Stimulated activated CD8-positive, alpha-beta memory T cell treated with anti-CD3 and anti-CD28 coated beads, Interleukin-4, amount 100 ng/mL, for 4 hours (primary cell): ENCODE measurements at places on chromosomes 12 and 14.

GRCh38 chr12:110286623-110287022, 5.6 kb downstream of the ATP2A2 start:
- no peak for DNase-seq

DNA sequence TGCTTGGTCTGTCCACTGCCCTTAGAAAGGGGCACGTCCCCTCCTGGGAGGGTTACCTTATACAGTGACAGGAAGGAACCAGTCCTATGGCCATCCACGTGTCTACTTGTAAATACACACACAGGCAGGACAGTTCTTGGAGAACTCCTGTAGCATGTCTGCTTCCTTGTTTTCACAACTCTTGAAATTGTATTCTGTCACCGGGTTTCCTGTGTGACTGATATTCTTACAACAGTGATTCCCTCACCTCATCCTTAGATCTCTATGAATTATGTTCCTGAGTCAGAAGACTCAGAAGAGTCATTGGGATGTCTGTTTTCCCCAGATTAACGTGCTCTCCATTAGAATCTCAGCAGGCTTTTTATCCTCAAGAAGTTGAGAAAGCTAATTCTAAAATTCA, 44.1 kb upstream of the DYNC1H1 start:
- no peak for DNase-seq

GRCh38 chr12:101839324-101840283, 8.8 kb upstream of the GNPTAB start:
- peak; percentile 55 for DNase-seq

GRCh38 chr14:56390859-56391258, 188.7 kb upstream of the TMEM260 start:
- no peak for DNase-seq

- no peak for DNase-seq
These were observed 32.3 kb downstream of the SLC15A5 start for GRCh38 chr12:16245209-16245608.

- no peak for DNase-seq
These were observed 125.6 kb upstream of the DHRS4 start for GRCh38 chr14:23828001-23828400.

GRCh38 chr12:3213188-3213587, 136.0 kb downstream of the TSPAN9 start:
- no peak for DNase-seq

DNA sequence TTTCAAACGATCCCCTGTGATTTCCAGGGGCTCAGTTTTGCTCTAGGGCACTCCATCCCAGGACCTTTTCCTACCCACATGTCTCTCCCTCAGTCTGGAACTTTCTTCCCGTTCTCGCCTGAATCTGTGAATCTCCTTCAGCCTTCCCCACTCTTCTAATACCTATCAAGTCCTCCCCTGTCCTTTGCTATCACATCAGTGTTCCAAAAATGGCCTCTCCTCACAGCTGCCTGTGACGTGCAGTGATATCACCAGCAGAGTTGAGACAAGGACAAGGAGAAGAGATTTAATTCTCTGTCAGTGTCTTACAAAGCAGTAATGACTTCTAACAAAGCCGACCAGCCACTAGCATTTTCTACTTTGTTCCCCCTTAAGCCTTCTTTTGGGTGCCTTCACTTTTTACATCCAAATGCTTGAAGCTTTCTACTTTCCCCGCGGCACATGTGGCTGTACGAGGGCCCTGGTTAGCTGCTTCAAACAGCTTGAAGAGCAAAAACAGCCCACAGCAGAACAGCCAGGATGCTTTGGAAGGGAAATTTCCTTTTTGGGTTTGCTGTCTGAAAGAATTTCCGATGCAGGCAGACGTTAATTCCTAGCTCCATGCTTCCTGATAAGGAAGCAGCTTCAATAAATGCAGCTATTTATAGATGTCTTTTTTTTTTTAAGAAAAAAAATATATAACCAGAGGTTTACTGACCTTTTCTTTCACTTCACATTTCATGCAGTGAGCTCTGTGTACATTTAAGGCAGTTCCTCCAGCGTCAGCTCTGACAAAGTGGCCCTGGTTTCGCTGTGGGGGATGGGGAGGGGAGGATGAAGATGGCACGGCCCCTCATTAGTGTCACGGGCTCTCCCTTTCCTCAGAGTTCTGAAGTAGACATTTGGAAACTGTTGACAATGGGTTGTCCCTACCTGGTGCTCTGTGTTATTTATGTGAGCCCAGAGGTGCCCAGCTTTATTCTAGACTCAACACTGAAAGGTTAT, 109.3 kb downstream of the ETV6 start:
- no peak for DNase-seq
